ENCODE measurements at places on chromosomes 2 and 18.

DNA sequence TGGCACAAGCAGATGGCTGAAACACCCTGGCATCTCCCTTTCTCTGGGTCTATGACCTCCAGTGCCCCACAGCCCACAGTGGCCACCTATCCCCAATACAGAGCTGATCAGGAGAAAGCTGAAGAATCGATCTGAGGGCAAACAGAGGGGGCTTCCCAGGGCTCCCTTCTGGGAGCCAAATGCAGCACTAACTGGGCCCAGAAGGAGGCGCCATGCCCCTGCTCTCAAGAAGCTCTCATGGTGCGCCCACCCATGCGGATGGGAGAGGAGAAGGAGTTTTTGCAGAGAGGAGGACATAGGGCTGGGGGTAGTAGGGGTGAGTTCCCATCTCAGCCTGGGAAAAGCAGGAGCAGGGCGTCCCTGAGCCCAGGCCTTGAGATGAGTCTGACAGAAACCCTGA lies 787.3 kb upstream of the RAB6C start:
- no peak overlapping the region for H3K4me3 ChIP-seq
- H3K27ac ChIP-seq: no peak overlapping the region
- no peaks in the 10 kb centered on the region for H3K36me3 ChIP-seq

DNA sequence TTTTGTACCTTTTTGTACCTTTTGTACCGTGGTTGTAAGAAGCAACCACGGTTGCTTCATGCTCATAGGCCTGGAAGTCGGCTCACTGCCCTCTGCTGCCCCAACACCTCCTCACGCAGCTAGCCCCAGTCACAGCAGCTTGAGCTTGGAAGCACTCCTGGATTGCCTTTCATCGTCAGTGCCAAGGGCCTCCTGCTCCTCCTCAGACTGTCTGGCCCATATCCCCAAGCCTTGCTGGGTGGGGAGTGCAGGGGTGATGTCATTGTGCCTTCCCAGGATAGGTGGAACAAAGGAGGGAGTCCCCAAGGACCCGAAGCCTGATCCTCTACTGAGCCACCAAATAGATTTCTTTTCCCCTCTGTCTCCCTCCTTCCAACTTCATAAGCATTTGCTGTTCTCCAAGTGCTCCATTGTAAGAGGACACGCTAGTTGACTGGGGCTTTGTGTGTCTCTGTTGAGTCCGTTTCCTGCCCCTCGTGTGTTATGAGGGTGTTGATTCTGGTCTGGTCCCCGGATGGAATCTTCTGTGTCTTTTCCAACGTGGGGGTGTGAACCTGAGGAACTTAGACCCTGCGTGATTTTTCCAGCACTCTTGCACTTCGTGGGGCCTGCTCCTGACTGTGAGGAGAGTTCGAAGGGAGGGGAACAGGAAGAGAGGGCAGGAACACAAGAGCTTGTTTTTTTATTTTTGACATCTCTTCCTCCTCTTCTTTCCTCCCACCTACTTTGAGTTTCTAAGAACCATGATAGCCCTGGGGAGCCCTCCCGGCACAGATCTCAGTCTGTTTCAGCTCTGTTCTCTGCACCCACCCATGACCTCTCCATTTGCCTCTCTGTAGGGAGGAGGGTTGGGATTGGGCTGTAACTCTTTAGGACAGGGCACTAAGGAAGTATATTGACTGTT lies 127.2 kb upstream of the EML6 start:
- peaks cover 52% of the 10 kb centered on the region for H3K4me1 ChIP-seq
- H3K27me3 ChIP-seq: no peaks in the 10 kb centered on the region
- H3K4me3 ChIP-seq: peak overlapping the region; percentile 77
- H3K27ac ChIP-seq: peak overlapping the region; percentile 86

GRCh38 chr2:71801556-71801955 lies 346.1 kb downstream of the CYP26B1 start:
- H3K4me1 ChIP-seq: no peaks in the 10 kb centered on the region
- no peak overlapping the region for H3K27ac ChIP-seq
- H3K4me3 ChIP-seq: no peak overlapping the region
- no peak for DNase-seq
- peaks cover 8% of the 10 kb centered on the region for H3K27me3 ChIP-seq

GRCh38 chr2:28233164-28233676 lies 159.4 kb upstream of the FOSL2 start:
- H3K27ac ChIP-seq: no peak overlapping the region
- no peaks in the 10 kb centered on the region for H3K4me1 ChIP-seq
- peaks cover 9% of the 10 kb centered on the region for H3K36me3 ChIP-seq
- H3K27me3 ChIP-seq: no peaks in the 10 kb centered on the region

GRCh38 chr2:164739966-164740365 lies 101.7 kb downstream of the COBLL1 start:
- peak overlapping the region; percentile 76 for H3K27ac ChIP-seq
- H3K36me3 ChIP-seq: peaks cover 24% of the 10 kb centered on the region
- peak overlapping the region; percentile 6 for H3K4me3 ChIP-seq
- DNase-seq: no peak
- peaks cover 52% of the 10 kb centered on the region for H3K4me1 ChIP-seq
